Stimulated activated CD4-positive, alpha-beta T cell treated with anti-CD3 and anti-CD28 coated beads, Interleukin-1b, Interleukin-23, amount 100 ng/mL, for 4 hours (primary cell): ENCODE measurements at places on chromosomes 7 and 10.

DNA sequence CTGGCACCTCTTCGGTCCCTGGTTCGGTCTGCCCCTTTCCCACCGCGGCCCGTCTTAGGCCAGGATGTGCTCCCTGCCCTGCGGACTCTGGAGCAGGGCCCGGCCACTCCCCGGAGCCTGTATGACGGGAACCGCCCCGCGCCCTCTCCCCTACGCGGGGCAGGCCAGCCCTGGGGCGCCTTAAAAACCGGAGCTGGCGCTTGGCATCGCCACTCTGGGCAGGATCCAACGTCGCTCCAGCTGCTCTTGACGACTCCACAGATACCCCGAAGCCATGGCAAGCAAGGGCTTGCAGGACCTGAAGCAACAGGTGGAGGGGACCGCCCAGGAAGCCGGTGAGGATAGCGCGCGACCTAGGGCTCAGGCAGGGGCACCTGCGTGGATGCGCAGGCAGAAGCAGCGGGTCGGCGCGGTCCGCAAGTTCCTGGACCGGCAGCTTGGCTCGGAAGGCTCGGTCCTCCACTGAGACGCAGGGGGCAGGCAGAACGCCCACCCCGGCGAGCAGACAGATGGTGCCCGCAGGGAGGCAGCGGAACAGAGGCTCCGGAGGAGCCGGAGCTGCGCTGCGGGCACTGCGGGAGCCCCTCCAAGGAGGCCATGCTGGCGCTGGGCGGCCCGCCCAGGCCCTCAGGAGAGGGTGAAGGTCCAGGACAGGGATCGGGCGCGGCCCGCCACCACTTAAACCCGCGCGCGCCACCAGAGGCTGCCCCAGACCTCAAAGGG lies at the start of gene ADIRF:
TSS of gene ADIRF (plus strand) at position 212 of the 723 bp plus-strand sequence. CDS start at position 275, 63 bp downstream.
- no peak for DNase-seq

- DNase-seq, result no peak
These were observed 591.5 kb downstream of the DNAJB6 start for GRCh38 chr7:157928171-157928794.

DNA sequence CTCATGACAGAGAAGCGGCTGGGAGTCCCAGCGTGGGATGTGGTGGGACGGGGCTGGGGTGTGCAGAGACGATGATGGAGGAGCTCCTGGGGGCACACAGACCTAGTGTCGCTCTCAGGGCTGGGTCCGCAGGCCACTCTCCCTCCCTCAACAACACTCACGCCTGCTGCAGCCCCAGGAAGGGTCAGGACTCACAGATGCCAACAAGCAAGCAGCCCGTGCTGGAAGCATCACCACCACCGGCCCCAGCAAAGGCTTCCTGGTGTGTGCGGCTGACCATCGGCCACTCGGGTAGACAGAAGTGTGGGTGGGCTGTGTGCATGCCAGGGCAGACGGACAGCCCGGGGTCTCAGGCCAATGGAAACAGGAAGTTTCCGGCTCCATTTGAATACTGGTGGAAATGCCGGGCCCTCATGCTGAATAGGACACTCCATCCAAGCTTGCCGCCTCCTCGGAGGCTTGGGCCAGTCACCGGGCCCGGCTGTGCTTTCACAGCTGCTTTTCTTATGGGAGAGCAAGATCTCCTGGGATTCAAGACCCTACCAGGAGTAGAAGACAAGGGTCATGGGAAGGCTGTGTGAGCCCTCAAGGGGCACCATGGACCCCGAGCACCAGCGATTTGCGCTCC lies 178.1 kb downstream of the ELFN1 start:
- DNase-seq, result no peak

- no peak for DNase-seq
These were observed 5.2 kb downstream of the MARVELD1 start for GRCh38 chr10:97718659-97719142.

DNA sequence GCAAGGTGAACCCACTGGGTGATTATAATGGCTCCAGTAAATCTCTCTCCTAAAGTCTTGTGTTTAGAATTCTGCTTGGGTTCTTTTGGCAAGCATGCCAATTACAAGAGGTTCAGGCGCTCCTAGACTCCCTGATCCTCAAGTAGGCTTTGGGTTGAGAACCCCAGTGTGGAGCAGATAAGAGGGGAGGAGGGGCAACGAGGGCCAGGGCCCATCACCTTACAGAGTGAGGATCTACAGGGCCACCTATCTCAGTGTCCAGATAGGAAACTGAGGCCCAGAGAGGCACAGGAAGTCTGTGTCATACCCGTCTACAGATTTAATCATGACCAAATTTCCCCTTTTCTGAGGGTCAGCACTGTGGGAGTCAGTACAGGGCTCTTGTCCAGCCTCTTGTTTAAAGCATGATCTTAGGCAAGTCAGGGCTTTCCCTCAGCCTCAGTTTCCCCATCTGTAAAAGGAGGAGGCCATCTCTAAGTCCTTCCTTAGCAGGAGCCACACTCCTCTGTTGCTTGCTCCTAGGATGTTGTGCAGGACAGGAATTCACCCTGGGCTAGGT lies 4.4 kb downstream of the TACR2 start:
- DNase-seq, result no peak

DNA sequence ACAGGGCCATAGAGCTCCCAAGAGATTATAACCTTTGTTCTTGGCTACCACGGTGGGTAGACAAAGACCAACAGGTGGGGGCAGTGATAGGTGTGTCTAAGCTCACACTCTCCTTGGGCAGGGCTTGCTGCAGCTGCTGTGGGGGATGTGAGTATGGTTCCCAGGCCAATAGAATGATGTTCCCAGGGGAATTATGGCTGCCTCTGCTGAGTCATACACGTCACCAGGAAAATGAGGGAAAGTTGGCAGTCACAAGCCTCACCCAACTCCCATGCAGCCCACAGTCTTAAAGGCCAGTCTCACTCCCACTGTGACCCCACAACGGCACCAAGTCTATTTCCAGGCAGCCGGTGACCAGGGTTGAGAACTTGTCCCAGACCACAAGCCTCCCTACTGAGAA lies 453.4 kb upstream of the PODXL start:
- DNase-seq, result no peak

- DNase-seq, result no peak
These were observed 48.7 kb downstream of the SP8 start for GRCh38 chr7:20737840-20738448.

- no peak for DNase-seq
These were observed 162.4 kb downstream of the NRF1 start for GRCh38 chr7:129773871-129774270.

DNA sequence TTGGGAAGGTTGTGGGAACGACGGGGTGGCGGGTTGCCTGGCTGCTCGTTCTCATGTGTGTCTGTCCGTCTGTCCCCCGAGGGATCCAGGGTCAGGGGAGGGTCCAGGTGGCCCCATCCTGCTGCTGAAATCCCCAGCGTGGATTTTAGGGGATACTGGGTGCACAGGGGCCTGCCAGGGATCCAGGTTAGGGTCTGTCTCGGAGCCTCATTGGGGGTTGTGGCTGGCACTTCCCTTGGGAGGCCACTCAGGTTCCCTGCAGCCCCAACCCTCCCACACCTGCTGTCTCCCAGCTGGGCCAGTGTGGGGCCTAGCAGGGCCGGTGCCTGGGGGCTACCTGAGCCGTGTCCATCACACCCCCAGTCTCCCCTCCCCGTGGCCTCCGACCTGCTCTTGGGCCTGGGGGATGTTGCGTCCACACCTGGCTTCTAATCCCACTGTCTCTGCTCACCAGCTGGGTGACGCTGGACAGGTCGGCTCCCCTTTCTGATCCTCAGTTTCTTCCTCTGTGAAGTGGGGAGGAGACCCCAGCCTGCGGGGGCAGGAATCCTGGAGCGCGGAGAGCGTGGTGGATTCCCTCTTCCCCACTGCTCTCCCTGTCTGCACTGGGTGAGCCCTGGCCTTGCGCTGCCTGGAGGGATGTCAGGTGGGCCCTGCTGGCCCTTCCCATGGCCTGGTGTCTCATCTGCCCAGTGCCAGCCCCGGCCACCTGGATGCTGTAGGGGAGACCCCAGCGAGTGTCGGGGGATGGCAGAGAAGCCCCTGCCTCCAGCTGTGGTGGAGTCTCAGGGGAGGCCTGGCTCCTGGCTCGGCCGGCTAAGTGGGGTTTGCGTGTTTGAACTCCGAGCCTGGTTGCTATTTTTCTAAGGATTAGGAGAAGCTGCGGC lies 81.6 kb downstream of the UNCX start:
- no peak for DNase-seq

DNA sequence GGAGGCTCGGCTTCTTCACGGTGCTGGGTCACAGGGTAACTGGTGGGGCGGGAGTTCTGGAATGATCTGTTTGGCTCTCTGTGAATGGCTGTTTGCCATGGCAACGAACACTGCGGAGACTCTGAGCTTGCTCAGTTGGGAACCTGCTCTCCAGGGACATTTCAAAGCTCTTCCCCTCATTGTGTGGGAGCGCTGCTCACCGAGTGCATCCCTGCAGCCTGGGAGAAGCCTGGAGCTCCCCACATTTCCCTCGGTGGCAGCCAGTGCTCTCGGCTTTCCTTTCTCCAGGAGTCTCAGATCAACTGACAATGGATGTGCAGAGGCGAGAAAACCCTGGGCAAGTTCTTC lies 57.6 kb upstream of the CACUL1 start:
- DNase-seq, result no peak

- DNase-seq, result no peak
These were observed 345.0 kb upstream of the STEAP1 start for GRCh38 chr7:89809291-89809690.

GRCh38 chr7:78435355-78435754 lies 636.8 kb downstream of the PHTF2 start:
- no peak for DNase-seq

- DNase-seq, result no peak
These were observed 120.2 kb downstream of the STRA8 start for GRCh38 chr7:135353832-135354231.

DNA sequence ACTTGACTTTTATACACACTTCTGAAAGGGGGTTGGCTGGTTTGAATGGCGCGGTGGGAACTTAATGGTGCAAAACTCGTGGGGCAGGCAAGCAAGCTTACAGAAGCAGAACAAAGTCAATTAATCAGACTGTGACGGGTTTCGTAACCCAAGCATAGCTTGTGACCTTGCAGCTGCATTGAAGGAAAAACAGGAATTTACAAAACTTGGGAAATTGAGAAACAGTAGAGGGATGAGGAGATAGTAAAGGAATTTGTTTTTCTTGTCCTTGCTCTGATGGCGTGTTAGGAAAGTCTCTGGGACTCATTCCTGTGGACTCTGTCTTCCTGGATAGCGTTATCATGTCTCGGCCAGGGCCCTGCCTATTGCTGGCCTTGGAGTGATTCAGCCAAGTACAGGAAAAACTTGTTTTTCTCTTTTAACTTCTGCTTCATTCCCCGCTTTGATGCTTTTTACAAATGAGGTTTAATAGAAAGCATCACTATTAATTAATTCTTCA lies 220.0 kb upstream of the KCND2 start:
- DNase-seq, result no peak

- DNase-seq, result no peak
These were observed 36.3 kb downstream of the CHN2 start for GRCh38 chr7:29230871-29231345.

DNA sequence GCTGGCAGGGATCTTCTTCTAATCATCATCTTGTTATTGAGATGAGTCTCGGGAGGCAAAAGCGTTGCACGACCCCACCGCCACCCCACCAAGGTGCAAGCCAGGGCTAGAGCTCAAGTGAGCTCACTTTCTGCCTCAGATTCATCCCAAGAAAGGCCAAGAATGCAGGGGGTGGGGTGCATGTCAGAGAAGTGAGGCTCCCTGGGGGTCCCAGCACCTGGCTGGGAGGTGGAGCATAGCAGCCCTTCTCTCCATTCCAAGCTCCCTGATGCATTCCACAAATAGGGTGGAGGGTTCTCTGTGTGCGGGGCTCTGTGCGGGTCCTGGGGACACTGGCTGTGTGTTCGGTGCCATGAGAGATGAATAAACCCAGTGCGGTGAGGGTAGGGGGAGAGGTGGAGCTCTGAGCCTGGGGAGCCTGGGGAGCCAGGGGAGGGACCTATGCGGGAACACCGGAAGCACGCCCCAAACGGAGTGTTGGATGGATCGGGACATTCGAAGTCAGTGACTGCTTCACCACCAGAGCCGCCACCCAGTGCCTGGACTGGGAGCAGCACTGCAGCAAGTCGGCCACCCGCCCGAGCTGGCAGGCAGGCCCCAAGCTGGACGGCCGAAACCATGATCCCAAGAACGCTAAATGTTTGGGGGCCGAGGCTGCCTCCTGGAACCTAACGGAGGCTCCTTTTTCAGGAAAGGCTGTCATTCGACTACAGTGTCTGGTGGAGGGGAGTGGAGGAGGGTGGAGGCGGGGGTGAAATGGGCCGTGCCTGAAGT lies 17.9 kb upstream of the HMX3 start:
- DNase-seq, result no peak

GRCh38 chr10:34219753-34220548 lies 595.1 kb downstream of the PARD3 start:
- no peak for DNase-seq

- no peak for DNase-seq
These were observed 5.1 kb downstream of the SCART1 start for GRCh38 chr10:133458710-133459453.

- DNase-seq, result no peak
These were observed 3.8 kb upstream of the DUSP5 start for GRCh38 chr10:110493832-110494426.

DNA sequence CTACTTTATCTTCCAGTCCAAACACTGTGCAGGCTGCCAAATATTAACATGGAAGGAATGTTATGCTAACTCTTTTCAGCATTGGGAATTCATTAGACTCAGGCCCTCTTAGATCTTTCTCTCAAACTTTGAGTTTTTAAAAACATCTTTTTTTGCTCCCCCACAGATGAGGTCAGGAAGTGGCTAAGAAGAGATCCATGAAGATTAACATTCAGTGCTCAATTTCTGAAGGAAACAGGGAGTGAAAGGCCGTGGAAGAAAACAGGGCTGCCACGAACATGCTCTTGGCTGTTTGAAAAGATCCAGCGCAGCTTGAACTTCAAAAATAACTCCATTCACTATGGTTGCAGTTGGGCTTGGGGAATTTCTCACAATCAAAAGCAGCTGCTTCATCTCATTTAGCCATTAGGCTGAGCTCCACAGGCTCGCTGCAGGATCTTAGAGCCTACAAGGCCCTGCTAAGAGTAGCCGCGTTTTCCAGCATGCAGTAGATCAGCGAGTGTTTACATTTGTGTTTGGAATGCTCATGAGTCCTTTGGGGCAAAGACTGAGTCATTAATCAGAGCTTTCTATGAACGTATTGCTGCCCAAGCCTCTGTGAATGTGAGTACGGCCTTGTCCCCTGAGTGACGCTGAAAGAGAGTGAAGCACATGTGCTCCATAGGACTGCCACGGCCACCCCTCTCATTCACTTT lies 41.2 kb upstream of the TNS3 start:
- DNase-seq, result no peak

DNA sequence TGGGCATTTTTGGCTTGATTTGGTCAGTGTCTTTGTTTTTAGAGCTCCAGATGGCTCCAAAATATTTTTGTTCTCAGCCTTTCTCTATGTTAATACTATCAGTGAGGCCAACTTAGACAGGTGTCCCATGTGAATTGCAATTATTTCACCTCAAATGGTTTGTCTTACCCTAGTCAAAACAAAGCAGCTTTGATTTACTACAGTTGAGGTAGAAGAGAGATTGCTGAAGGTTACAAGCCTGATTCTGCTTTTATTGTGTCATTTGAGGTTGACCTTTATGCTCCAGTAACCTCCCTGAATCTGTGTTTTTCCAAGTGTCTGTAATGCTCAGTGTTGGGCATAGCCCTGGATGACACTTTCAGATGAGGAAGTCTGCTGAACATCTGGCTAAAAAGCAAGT lies 882.9 kb downstream of the NRG3 start:
- no peak for DNase-seq
